NCI-H446 (cell line): ENCODE measurements at places on chromosomes 11 and 22.

- DNase-seq: no peak
Measured at GRCh38 chr11:22076271-22076930, 116.5 kb upstream of the ANO5 start.

DNA sequence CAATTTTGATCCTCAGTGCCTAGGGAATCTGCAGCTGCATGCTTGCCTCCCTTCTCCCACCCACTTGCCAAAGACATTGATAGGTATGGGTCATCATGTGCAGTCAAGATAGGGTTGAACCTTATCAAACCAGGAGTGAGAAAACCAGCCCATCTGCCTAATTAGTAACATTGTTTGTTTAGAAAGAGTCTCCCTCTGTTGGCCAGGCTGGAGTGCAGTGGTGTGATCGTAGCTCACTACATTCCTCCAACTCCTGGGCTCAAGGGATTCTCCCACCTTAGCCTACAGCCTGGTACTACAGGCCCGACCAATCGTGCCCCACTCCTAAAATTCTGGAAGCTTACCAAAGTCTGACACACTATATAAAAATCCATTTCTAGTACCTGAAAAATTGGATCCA is 4.6 kb downstream of the C11orf71 start:
- DNase-seq: no peak

GRCh38 chr22:47628477-47629272 is 866.2 kb downstream of the TBC1D22A start:
- no peak for DNase-seq

DNA sequence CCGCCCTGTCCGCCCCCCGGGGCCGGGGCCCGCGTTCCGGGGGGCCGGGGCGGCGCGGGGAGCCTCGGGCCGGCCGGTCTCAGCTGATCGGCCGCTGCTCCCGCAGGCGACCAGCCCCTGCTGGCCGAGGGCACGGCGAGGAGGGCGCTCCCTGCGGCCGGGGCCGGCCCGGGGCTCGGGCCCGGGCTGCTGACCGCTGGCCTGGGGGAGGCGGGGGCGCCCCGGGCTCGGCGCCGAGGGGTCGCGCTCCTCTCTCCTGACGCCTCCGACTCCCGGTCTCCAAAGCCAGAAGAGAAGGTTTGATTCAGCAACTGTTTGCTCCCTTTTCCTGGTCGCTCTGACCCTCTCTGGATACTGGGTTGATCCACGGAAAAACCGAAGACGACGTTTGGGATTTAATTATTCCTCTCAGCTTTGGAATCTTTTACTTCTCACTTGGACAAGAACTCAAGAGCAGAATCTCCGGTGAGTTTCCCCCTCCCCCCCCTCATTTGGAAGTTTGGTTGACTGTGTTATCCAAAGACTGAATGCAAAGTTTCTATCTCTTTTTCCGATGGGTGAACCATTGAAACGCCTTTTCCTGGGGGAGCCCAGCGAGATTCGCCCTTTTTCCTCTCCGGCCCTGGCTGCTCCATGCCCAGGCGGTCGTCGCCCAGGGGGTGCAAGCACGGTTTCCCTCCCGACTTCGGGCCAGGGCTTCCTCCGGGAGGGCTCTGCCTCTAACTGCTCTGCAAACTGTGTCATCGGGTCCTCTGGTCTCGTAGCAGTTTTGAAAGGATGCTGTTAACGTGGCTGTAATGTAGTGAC is 725 bp downstream of the KDM2A start:
- no peak for DNase-seq

- no peak for DNase-seq
Measured at GRCh38 chr22:24181996-24182899, 961 bp downstream of the SUSD2 start.

DNA sequence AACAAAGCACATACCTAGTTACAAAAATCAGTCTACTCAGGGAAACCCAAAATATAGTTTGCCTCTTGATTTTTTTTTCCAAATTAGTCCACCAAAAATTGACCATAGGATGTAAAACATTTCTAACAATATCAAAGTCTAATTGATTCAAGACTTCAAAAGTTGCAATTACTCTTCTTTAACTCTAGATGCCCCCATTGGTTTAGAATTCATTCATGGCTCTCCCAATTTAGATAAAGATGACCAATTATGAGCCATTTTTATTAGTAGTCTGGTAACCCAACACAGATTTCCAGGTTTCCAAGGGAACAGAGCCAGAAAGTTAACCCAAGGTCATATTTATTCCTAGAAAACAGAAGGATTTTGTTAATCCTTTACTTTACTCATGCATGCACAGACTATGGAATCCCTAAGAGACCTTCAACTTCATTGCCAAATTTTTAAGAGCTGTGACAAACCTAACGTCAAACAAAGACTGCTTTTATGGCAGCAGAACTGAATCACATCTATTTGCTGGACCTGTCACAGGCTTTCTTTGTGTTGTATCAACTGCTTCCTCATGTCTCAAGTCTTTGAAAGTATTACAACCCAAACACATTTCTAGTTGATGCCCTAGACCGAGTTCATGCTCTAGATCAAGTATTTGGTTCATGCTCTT is 55.3 kb downstream of the C22orf42 start:
- no peak for DNase-seq
